ENCODE measurements at places on chromosomes 6 and 20.

- no peak for DNase-seq
Measured at GRCh38 chr6:37092923-37093727, 76.8 kb upstream of the PIM1 start.

DNA sequence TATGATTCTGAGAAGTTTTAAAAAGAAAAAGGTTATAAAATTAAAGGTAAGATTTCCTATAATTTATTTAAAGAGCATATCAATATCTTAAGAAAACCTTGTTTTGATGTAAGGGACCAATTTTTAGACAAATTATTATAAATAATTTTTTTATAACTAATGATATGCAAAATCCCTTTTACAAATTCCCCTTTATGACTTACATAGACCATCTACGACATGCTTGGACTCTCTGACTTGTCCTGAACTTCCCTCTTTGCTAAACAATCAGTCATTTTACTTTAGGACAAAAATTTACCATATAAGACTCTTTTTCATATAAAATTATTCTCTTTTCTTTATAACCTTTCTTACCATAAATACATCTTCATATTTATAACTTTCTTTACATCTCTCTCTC lies 15.3 kb upstream of the ANGPT4 start:
- DNase-seq, result no peak

GRCh38 chr20:58287638-58288037 lies 21.9 kb upstream of the RAB22A start:
- DNase-seq, result no peak

GRCh38 chr20:10728873-10729670 lies 55.3 kb upstream of the JAG1 start:
- DNase-seq, result no peak

- DNase-seq, result no peak
Measured at GRCh38 chr6:1080453-1081337, 231.2 kb upstream of the FOXQ1 start.

GRCh38 chr6:79622364-79622763 lies 8.8 kb upstream of the SH3BGRL2 start:
- DNase-seq, result no peak

GRCh38 chr6:35181933-35182612 lies 31.7 kb upstream of the SCUBE3 start:
- no peak for DNase-seq

GRCh38 chr6:111177131-111177530 lies 89.8 kb downstream of the SLC16A10 start:
- DNase-seq, result no peak

DNA sequence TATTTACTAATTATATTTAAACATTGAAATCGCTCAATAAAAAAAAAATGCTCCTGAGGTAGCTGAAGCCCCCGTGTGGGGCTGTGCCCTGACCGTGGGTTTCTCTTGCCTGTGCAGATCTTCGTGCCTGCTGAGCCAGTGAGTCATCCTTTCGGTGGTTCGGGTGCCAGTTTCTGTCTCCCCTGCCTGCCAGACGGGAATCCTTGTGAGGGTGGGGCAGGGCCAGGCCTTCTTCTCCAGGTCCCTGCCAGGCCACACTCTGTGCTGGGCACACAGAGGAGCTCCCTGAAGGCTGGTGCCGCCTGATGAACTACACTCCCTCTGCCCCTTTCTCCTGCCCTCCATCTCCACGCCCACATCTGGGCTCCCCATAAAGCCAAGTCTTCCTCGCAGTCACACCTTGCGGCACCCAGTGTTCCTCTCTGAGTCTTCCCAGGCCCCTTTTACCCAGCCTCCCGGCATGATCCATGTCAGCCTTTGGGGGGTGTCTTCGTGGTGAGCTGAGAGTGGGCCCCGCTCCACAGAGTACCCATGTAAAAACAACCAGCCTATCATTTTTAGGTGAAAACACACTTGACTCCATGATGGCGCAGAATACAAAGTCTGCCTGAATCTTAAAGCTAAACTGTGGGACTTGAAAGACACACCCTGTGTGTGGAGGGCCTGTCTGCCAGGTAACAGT lies 19.3 kb downstream of the FGD2 start:
- no peak for DNase-seq

GRCh38 chr20:47406849-47407682 lies 50.6 kb upstream of the ZMYND8 start:
- no peak for DNase-seq

DNA sequence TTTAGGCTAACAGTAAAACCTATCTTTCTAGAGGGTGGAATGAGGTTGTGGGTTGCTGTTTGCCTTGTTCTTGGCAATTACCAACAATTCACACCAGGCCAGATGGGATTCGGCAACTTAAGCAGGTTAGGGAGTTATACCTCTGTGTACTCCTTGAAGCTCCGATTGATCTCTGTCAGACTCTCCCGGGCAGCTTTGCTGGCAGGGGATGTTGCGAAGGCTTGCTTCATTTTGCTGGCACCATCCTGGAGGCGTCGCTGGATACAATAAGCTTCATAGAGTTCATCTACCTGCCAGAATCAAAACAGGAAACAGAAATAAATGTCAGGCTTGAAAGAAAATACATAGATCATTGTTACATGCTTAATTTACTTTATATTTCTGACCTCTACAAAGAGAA lies 66.4 kb upstream of the ARMH2 start:
- no peak for DNase-seq

- peak; percentile 78 for DNase-seq
Measured at GRCh38 chr20:48728042-48728825, 99.6 kb downstream of the PREX1 start.

DNA sequence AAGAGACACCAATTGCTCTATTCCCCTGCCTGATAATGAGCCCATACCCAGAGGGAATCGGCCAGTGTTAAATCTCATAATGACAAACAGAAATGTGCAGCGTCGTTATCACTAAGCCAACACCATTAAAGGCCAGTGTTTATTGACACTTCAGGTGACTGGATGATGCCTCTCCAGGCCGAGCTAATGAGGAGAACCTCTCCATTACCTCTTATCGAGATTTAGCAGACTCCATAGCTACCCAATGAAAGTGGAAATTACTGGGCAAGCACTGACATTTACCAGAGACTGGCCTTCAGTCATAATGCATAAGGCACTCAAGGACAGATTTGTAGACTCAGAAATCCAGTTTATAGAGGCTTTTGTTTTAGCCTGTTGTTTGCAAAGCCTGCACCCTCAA lies 669.5 kb downstream of the MAFB start:
- no peak for DNase-seq

- no peak for DNase-seq
Measured at GRCh38 chr6:149907317-149907716, 9.4 kb upstream of the RAET1E start.

DNA sequence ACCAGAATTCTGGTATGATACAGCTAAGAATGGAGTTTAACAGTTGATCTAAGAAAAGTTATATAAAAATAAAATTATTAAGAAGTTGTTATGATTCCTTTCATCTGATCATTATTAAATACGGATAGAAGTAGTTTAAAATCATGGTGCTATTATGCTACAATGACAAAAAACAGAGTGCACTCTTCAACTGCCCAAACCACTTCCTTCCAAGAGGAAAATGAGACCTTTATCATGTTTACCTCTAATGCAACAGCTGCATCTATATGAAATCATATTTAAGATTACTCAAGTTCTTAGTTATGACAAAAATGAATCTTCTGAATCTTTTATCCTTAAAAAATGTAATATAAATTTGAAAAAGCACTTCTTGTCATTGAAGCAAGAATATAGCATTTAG lies 31.2 kb downstream of the HACE1 start:
- no peak for DNase-seq

- DNase-seq, result no peak
Measured at GRCh38 chr20:1462001-1462400, 4.6 kb downstream of the NSFL1C start.

DNA sequence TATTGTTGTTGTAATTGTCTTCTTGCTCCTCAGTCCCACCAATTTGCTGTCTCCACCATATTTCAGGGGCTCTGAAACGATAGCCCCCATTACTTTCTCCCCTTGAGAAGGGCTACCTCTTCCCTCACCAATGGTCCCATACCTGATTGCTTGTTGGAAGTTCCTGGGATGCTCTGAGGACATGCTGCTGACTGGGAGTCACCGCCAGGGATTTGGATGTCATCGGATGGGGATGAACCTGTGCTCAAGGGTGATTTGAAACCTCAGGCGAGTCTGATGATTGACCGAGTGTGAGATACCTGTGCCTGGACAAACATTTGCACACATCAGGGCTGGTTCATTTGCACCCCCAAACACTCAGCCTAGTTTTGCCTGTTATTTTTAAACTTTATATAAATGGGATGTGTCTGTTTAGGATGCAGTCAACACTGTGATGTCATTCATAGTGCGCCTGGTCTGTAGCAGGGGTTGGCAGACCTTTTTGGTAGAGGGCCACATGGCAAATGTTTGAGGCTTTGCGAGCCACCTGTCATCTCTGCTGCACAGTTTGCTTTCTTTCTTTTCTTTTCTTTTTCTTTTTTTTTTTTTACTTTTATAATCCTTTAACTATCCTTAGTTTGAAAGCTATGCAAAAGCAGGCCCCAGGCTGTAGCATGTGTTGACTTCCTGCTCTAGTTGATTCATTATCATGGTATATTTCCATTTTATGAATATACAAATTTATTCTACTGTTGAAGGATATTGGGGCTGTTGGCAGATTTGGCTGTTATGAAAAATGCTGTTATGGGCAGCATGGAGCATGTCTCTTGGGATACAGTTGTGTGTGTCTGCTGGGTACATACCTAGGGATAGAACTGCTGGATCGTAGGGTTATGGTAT lies 118.5 kb upstream of the PHACTR3 start:
- DNase-seq, result no peak

- no peak for DNase-seq
Measured at GRCh38 chr6:163721922-163722692, 307.6 kb downstream of the QKI start.

DNA sequence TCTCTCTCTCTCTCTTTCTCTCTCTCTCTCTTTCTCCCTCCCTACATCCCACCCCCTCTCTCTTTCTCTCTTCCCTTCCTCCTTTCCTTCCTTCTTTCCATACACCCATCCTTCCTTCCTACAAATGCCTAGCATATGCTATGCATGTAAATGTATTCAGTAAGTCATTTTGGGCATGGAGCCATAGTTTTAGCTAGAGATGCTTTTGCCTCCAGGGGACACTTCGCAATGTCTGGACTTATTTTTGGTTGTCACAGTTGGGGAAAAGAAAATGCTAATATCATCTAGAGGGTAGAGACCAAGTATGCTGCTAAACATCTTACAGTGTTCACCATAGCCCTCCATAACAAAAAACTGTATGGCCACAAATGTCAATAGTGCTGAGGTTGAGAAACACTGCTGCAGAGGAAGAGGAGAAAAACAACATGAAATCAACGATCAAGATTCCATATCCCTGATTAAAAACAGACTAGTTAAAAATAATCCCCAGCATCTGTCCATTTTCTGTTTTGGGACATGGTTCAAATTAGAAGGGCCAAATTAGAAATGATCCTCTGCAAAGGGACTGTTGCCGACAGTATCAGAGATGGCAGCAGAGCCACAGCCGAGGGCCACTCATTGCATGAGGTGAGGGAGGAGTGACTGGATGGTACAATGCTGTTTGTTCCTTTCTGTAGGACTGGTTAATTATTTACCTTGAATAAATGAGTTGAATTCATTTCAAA lies 152.7 kb downstream of the SH3BGRL2 start:
- DNase-seq, result no peak

DNA sequence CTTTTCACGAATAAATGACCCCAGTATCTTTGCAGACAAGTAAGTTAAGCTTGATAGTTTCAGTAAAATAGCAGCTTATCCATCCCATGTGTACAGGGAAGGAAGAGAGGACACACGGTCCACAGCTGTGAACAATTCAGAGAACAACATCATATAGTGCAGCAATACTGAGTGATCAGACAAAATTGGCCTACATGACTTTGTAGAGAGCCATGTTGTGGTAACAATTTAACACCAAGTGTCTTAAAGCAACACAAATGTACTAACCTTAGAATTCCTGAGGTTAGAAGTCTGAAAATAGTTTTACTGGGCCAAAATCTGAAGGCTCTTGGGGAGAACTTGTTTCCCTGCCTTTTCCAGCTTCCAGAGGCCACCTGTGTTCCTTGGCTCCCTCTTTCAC lies 12.5 kb downstream of the FAM184A start:
- no peak for DNase-seq

DNA sequence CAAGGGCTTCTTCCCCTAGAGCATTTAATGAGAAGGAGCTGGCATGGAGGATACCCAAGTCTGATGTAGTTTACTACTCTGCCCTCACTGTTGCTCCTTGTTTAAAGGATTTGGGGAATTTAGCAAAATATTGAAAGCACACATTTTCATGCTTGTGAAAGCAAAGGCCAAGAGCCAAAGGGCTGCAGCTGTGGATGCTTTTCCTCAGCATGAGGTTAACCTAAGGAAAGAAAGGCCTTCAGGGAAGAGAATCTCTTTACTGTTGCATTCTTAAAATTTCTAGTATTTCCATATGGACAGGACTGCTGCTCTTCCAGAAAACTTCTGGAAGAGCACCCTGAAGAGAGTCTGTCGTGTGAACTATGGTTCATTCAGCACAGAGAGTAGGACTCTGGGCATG lies 45.9 kb upstream of the SASH1 start:
- DNase-seq, result no peak

- no peak for DNase-seq
Measured at GRCh38 chr20:57398231-57398821, 7.1 kb downstream of the RBM38 start.

DNA sequence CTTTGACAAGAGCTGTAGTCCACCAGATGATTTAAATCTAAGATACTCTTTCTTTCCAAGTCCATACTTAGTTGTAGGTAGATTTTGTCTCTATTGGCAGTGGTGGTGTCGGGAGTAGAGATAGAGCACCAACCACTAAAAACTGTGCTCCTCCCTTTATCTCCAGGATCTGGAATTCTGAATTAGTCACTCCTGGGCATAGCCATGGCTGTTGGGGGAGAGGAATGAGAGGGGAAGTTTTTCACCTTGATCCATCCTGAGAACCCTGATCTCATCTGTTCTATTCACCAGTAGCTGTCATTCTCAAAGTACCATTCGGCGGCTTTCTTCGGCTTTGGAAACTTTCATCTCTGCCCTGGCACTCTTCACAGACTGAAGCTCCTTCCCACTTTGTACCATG lies 35.6 kb upstream of the NKX2-4 start:
- no peak for DNase-seq

DNA sequence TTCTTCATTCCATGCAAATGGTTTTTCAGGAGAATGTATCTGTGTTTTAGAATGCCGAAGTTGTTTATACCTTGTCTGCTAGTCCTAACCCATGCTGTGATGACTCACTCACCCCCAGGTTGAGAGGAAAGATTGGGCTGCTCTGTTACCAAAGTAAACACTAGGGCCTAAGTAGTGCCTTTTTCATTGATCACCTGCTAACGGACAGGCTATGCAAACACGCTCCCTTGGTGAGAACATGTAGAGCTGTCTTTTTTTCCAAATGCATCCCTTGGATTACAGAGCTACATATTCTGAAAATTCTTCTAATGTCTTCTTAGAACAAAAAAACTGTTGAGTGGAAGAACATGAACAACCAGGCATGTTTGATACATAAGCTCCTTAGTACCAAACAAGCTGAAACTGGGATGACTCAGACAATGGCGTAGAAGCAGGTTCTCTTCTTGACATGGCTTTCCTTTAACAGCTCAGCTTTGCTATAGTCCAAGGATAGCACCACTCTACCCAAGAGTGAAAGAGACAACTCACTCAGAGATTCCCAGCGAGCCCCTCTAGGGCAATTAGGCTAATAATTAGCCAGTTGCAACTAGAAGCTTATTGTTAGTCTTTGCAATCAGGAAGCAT lies 20.5 kb downstream of the PERP start:
- no peak for DNase-seq

- DNase-seq, result no peak
Measured at GRCh38 chr6:125444006-125444923, 142.5 kb upstream of the HDDC2 start.

- no peak for DNase-seq
Measured at GRCh38 chr6:111231090-111231459, 143.8 kb downstream of the SLC16A10 start.

Data from NCI-H1694 treated with DMSO at 0.1 percent for 48 hours (cell line).